ENCODE measurements at places on chromosomes 1 and 21.

GRCh38 chr1:175802407-175803123 is 59.2 kb upstream of the TNR start:
- DNase-seq = no peak

DNA sequence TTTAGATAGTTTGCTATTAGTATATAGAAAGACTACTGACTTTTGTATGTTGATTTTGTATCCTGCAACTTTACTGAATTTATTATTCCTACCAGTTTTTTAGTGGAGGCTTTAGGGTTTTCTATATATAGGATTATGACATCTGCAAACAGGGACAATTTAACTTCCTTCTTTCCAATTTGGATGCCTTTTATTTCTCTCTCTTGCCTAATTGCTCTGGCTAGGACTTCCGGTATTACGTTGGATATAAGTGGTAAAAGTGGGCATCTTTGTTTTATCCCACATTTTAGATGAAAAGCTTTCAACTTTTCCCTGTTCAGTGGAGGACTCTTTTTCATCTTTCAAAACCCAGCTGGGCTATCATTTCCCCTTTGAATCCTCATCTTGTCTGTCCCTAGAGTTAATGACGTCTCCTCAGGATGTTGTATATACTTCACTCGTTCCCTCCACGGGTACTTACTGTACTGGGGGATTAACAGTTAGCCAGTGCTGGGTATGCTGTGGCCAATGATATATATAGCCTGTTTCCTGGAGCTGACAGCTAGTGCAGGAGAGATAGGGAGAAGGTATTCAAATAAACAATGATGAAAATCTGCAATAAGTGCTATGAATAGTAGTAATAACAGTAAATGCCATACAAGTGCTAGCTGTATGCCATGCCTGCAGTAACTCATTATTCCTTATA is 9.8 kb downstream of the ACOT11 start:
- peak; percentile 0 for DNase-seq

- no peak for DNase-seq
These were observed 86.1 kb downstream of the CLSTN1 start for GRCh38 chr1:9737671-9738070.

GRCh38 chr1:211527888-211528287 is 35.9 kb upstream of the RD3 start:
- DNase-seq = no peak

GRCh38 chr1:113456967-113457366 is 66.7 kb downstream of the MAGI3 start:
- no peak for DNase-seq

DNA sequence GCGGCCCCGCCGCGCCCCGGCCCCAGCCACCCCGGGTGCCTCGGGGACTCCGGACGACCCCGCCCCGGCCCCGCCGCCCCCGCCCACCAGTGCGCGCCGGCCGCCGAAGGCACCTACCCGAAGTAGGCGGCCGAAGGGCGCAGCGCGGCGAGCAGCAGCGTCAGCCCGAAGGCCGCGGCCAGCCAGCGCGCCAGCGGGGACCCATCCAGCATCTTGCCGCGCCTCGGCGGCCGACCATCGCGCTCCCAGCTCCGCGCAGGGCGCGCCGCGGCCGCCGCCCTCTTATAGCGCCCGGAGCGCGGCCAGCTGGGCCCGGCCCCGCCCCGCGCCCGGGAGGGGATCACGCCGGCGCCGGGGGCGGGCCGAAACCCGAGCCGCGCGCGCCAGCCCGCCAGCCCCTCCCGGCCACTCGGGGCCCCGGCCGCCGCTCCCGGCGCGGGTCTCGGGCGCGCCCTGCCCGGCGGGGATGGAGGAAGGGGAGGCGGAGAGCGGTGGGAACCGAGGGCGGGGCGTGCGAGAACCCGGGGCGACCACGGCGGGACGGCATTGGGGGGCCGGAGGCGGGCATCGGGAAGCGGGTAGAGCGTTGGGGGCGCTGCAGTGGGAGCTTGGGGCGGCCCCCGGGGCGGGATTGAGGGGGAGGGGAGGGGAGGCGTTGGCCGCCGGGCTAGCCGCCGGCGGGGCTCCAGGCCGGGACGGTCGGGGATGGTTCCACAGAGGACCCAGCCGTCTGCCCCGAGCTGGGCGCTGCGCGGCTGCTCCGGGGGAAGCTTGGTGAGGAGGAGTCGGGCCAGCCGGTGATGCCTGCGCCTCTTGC is at the start of gene WNT9A:
Gene WNT9A (minus strand): TSS at position 257 of the 817 bp plus-strand sequence. CDS start 45 bp downstream, at position 212.
- DNase-seq = no peak

GRCh38 chr1:32927441-32927840 is 26.3 kb upstream of the TMEM54 start:
- no peak for DNase-seq

GRCh38 chr1:116078699-116079223 is 32.4 kb upstream of the MAB21L3 start:
- DNase-seq = no peak

GRCh38 chr1:215044151-215044550 is 38.4 kb upstream of the KCNK2 start:
- no peak for DNase-seq

DNA sequence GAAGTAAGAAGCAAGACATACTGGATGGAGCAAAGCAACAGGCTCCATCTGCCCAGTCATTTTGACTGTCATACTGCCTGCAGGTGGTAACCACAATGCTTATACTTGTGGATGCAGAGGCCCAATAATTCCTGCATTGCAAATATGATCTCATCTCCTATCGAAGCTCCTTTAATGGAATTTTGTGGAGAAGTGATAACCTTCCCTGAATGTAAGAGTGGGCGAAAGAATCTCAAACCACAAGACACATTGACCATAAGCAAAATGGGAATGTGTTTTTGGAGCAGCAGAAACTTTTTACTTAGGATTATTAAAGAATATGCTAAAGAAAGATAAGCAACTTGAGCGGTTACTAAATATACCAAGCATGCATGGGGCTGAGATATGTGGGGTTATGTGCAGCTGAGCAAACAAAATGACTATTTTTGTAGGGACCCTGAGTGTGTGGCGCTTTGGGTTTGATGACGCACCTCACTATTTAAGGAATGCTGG is 77.4 kb upstream of the BACH1 start:
- DNase-seq = no peak

DNA sequence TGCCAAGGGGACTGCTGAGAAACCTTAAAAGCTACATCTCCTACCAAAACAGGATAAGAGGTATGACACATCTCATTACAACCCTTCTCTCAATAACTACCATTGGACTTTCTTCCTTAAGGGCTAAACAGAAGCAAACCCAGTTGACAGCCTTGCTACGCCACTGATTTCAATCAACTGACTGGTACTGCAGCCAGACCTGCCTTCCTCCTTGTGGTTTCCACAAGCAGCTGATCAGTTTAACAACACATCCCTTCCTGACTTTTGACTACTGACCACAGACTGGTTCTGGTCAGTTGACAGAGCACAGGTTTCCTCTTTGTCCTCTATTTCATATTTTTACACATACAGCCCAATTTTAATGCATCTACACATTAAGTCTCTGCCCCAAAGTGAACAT is 108.8 kb downstream of the ADAMTS1 start:
- no peak for DNase-seq

- no peak for DNase-seq
These were observed 977.9 kb downstream of the ADGRL2 start for GRCh38 chr1:82778612-82779011.

DNA sequence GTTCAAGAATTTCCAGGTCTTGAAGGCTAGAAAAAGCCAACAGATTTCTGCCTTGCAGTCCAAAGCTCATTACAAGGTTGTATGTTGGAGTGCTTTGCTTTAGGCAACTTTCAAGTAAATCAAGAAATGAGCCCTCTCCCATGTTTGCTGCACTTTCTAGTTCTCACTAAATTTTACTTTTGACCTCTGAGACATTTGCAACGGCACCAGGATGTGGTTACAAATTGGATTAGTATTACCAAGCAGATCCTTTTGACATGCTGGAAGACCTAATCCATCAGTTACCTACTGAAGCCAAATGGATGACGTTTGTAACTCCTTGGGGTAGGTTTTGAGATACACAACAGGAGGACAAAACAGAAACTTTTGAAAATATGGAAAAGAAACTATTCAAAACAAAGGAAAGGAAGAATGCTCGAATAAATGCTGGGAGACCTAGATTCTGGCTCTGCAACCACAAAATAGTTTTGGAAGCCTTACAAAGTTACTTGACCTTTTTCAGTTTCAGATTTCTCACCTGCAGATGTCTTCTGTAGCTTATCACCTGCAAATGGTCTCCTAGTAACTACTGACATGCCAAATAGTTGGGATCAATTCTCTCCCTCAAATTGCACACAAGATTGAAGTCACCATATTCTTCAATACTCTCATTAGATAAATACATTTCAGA is 251.7 kb upstream of the ADGRL2 start:
- no peak for DNase-seq

DNA sequence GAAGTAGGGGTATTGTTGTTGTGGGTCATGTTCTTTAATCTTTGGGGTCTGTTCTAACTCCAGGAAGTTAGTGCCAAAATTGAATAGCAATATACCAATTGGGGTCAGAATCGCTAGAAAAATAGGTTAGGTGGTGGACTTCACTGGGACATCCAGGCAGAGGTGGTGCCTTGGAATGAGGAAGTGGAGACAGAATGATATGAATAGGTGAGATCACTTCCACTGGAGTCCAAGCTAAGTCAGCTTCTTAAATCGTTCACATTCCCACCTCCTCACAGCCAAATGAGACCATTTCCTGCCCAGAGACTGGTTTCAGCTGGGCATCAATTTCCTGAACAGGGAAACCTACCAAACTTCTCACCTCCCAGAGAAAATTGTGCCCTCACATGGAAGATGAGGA is 137.8 kb upstream of the RAB4A start:
- DNase-seq = no peak

GRCh38 chr1:183688341-183689060 is 35.4 kb upstream of the APOBEC4 start:
- DNase-seq = no peak

DNA sequence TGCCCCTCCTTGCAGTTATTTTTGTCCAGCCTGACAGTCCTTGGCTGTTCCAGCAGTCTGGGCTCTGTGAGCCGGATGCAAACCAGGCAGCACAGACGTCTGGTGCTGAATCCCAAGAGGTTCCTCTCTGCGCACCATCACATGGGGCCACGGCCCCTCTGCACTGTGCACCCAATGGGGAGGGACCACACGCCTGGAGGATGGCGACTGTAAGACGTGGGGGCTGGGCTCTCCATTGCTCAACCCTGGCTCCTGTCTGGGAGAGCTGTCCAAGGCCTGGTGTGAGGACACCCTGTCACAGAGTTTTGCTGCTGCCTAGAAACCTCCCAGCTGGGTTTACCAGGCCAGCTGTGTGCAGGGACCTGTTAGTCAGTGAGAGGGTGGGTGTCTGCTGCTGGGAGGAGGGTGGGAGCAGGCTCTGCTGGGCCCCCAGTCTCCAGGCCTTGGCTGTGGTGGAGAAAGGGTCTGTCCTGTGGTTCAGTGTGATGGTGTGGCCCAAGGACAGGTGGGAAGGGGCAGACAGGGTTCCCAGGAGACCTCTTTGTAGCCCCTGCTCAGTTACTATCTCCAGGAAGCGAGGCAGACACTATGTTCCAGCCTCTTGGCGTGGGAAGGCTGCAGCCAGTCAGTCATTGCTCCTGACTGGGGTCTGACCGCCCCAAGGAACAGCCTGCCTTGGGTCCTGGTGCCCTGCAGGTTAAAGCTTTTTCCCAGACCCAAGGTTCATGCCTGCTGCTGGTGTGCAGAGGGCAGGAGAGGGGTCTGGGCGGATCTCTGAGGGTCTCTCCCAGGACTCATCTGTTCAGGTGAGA is 13.8 kb downstream of the HEYL start:
- DNase-seq = no peak

GRCh38 chr1:194929357-194929756 is 1678.9 kb downstream of the KCNT2 start:
- DNase-seq = no peak
